ENCODE measurements at places on chromosomes 16 and 17. TPM values are rescaled to one million over a fixed set of nuclear protein-coding genes. Genes with fewer than 3 reads are reported as not detected.

DNA sequence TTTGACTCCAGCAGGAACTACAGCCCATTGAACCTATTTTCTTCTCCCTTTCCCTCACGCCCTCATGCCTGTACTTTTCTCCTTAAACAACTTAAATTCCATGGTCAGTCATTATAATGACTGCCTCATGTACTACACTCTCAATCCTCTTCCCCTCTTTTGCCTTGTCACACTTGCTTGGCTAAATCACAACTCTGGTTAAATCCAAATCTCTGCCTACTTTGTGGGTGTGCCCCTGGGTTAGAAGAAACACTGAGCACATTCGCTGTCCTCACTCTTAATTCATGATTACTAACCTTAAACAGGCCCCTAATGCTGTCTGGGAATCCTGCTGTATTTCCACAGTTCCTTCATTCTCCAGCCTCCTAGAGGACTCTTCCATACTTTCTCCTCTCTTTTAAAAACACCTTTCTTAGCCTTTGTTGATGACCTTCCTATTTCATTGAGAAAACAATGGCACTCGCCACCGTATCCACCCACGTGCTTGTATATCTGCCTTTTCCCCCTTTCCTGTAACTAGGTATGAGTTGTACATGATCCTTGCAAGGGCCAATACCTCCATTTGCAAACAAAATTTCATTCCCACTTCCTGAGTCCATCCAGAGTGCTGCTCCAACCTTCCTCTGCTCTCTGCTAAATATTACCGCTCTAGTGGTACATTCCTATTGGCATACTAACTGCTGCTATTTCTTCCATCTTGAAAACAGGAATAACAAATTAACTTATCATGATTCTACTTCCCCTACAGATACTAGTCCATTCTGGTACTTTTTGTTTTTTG, 28.9 kb downstream of the ZNRF1 start:
- H3K36me3 ChIP-seq: peaks cover 12% of the 10 kb centered on the region
- peaks cover 35% of the 10 kb centered on the region for H3K4me1 ChIP-seq
- DNase-seq: no peak
- no peaks in the 10 kb centered on the region for H3K27me3 ChIP-seq

DNA sequence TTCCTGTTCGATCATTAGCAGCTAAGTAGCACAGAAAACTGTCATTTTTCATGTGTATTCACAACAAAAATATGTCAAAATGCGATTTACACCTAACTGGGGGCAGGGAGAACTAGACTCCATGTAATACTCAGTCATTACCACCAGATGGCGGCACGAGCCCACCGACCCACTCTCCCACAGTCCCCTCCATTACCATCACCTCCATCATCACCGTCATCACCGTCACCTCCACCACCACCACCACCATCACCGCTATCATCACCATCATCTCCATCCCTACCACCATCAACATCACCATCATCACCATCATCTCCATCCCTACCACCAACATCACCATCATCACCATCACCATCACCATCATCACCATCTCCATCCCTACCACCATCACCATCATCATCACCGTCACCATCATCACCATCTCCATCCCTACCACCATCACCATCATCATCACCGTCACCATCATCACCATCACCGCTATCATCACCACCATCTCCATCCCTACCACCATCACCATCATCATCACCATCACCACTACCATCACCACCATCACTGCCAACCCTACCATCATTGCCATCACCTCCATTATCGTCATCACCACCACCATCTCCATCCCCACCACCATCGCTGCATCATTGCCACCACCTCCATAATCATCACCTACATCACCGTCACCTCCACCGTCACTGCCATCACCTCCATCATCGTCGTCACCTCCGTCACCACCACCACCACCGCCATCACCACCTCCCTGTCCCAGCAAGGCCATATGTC, 14.4 kb downstream of the NDUFAF8 start:
- H3K27me3 ChIP-seq: no peaks in the 10 kb centered on the region
- no peak overlapping the region for H3K4me3 ChIP-seq
- peak; percentile 38 for DNase-seq
- peak overlapping the region; percentile 14 for H3K27ac ChIP-seq
- peaks cover 15% of the 10 kb centered on the region for H3K36me3 ChIP-seq
- no peaks in the 10 kb centered on the region for H3K4me1 ChIP-seq

DNA sequence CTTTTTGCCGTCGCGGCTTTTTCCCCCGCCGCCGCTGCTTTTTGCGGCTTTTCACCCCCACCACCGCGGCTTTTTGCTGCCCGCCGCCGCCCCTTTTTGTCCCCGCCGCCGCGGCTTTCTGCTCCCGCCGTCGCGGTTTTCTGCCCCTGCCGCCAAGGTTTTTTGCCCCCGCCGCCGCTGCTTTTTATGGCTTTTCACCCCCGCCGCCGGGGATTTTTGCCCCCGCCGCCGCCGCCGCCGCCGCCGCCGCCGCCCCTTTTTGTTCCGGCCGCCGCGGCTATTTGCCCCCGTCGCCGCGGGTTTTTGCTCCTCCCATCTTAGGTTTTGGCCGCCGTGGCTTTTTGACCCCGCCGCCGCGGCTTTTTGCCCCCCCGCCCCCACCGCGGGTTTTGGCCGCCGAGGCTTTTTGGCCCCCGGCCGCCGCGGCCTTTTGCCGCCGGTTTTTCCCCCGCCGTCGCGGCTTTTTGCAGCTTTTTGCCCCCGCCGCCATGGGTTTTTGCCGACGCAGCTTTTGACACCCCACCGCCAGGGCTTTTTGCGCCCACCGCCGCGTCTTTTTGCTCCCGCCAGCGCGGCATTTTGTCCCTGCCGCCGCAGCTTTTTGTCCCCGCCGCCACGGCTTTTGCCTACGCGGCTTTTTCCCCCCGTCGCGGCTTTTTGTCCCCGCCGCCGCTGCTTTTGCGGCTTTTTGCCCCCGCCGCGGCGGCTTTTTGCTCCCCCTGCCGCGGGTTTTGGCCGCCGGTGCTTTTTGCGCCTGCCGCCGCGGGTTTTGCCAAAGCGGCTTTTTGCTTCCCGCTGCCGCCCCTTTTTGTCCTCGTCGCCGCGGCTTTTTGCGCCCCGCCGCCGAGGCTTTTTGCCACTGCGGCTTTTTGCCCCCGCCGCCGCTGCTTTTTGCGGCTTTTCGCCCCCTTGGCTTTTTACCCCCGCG, 519.4 kb upstream of the WSB1 start:
- no peaks in the 10 kb centered on the region for H3K4me1 ChIP-seq
- DNase-seq: no peak
- H3K27ac ChIP-seq: no peak overlapping the region

DNA sequence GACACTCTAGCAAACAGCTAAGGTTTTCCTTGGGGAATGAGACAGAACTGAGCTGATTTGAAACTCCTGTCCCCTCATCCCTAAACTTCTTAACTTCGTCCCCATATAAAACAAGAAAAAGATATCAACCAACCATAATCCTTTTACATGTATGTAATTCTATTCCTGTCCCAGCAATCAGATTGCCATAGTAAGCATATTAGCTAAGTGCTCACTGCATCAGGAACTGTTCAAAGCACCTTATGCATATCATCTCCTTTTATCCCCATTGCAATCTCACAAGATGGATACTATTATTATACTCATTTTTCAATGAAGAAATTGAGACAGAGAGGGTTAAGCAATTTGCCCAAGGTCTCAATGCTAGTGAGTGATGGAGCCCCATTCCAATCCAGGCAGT, 6.8 kb downstream of the KIF18B start:
- no peaks in the 10 kb centered on the region for H3K27me3 ChIP-seq
- H3K4me3 ChIP-seq: no peak overlapping the region
- no peak overlapping the region for H3K27ac ChIP-seq

DNA sequence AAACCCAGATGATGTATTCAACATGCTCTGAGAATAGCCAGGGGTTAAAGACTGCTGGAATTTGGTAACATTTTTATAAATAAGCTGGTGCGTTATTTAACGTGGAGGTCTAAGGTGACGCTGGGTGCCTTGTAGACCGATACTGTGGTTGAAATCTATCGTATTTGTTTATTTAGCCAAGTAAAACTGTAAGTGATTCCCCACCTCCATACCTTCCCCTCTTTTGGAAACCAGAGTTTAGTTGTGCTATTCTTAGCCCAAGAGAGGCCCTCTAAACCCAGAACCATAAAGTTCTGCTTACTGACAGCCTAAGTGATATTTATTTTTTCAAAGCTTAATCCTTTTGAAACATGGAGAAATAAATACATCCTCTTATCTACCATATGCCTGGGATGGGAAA, 744.5 kb downstream of the WWOX start:
- H3K4me1 ChIP-seq: no peaks in the 10 kb centered on the region
- H3K27me3 ChIP-seq: no peaks in the 10 kb centered on the region
- H3K4me3 ChIP-seq: no peak overlapping the region

GRCh38 chr17:67663457-67663856, 54.3 kb upstream of the NOL11 start:
- peaks cover 14% of the 10 kb centered on the region for H3K36me3 ChIP-seq
- H3K4me3 ChIP-seq: no peak overlapping the region
- DNase-seq: no peak
- no peaks in the 10 kb centered on the region for H3K27me3 ChIP-seq
- H3K4me1 ChIP-seq: no peaks in the 10 kb centered on the region

DNA sequence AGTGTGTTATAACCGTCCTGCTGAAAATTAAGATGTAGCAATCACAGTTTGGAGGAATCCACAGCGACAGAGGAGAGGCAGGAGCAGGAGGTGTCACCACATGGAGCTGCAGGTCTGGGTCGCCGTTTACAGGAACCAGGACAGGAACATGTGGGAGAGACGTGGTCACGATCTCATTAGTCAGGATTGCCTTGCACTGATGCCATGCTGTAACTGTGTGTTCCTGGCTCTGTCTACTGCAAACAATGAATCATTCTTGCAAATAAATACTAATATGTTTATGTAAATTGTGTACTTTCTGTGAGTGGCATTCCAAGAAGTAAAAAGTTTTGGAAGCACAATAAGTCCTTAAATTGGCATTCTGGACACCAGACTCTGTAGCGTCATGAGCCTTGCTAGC, 271.8 kb downstream of the CPPED1 start:
- DNase-seq: no peak
- H3K36me3 ChIP-seq: peaks cover 15% of the 10 kb centered on the region
- H3K27ac ChIP-seq: peak overlapping the region; percentile 77

DNA sequence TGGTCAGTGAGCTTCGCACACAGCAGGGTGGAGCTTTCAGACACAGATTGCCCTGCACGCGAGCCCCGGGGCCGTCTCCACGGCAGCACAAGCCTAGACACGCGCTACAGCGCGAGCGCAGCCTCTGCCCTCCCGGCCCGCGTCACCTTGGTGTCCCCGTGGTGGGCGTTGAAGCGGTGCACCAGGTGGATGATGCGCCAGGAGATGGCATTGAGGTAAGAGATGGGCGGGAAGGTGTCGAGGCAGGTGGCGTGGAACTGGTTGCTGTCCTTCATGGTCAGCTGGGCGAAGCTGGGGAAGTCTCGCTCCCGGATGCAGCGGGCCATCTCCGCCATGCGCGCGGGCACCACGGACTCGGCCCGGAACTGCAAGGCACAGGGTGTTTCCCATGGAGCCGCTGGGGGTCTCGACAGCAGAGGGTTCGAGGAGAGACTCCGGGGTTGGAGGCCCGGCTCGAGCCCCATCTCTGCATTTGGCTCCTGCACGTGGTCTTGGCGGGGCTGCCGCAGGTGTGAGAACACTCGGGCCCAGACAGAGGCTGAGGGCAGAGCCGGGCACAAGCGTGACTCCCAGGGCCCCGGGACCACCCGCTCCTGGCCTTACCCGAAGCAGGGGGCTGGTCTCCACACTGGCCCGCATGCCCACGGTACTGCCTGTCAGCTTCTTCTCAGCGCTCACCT, 4.3 kb upstream of the CYBA start:
- H3K27ac ChIP-seq: no peak overlapping the region
- H3K27me3 ChIP-seq: no peaks in the 10 kb centered on the region
- peaks cover 13% of the 10 kb centered on the region for H3K36me3 ChIP-seq
- peaks cover 8% of the 10 kb centered on the region for H3K4me1 ChIP-seq
- no peak overlapping the region for H3K4me3 ChIP-seq
- DNase-seq: no peak

DNA sequence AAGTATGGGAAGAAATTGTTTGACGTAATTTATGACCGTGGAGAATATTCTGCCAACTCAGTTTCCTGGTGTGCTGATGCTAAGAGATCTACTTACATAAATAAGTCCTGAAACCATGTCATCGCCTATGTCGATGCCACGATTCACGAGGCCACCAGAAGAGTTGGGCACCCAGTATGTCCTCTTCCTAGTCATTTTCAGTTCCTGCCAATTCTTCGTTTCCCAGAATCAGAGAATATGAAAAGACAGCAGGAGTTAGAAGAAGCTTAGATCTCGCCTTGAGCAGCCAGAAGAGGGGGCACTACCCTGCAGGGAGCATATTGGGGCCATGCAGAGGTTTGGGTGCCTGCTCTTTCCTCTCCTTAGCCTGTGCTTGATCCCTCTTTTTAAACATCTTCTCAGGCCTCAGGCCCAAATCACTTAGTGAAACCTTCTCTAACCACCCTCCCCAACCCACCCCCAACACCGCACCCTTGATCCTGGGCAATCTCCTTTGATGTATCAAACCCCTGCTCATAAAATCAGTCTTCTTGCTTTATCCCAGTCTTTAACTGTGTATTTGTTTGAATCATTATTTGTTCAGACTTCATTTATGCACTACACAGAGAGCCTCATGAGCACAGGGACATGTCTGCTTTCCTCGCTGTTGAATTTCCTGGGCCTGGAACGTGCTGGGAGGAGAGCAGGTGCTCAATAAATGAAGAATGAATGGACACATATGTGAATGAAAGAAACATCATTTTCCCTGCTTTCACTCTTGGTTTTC, 12.2 kb upstream of the LONP2 start:
- no peak overlapping the region for H3K4me3 ChIP-seq
- H3K27me3 ChIP-seq: peaks cover 14% of the 10 kb centered on the region
- DNase-seq: peak; percentile 28
- peaks cover 25% of the 10 kb centered on the region for H3K4me1 ChIP-seq
- H3K27ac ChIP-seq: peak overlapping the region; percentile 55

DNA sequence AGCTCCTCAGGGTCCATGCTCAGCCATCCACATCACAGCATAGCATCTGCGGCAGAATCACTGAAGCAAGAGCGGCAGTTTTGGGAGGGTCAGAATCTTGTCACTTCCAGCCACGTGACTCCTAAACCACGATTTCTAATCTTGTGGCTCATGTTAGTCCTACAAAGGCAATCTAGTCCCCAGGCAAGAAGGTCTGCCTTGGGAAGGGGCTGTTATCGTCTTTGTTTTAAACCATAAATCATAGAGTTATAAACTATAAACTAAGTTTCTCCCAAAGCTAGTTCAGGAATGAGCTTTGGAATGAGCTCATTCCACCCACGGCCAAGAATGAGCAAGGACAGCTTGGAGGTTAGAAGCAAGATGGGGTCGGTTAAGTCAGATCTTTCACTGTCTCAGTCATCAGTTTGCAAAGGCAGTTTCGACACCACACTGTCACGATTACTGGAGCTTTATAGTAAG, 20.8 kb upstream of the DNAH17 start:
- H3K36me3 ChIP-seq: no peaks in the 10 kb centered on the region
- no peak overlapping the region for H3K27ac ChIP-seq
- peaks cover 6% of the 10 kb centered on the region for H3K27me3 ChIP-seq
- H3K4me1 ChIP-seq: no peaks in the 10 kb centered on the region
- no peak for DNase-seq

GRCh38 chr17:46884552-46884951, 33.2 kb downstream of the WNT9B start:
- no peaks in the 10 kb centered on the region for H3K4me1 ChIP-seq
- H3K27me3 ChIP-seq: peaks cover 4% of the 10 kb centered on the region
- H3K27ac ChIP-seq: no peak overlapping the region
- no peak for DNase-seq

GRCh38 chr16:2176047-2176446, 20.4 kb downstream of the CASKIN1 start:
- no peak overlapping the region for H3K4me3 ChIP-seq
- no peak overlapping the region for H3K27ac ChIP-seq
- no peak for DNase-seq
- peaks cover 6% of the 10 kb centered on the region for H3K36me3 ChIP-seq
- no peaks in the 10 kb centered on the region for H3K27me3 ChIP-seq
- H3K4me1 ChIP-seq: no peaks in the 10 kb centered on the region

ABCC11 gene
- not detected for total RNA-seq

All from activated T-helper 1 cell treated with anti-CD3 and anti-CD28 coated beads, Interleukin-12 subunit alpha, Interleukin-12 subunit beta, Interleukin-2, Interleukin-4 antibody, amounts not matched to agents 30 ng/mL and 10 ng/mL and 1 ng/mL, durations not matched to agents 14 hours and 24 hours and 36 hours (primary cell).